Stimulated activated CD4-positive, alpha-beta T cell treated with anti-CD3 and anti-CD28 coated beads, Interleukin-1b, Interleukin-23, amount 100 ng/mL, for 1 hour (primary cell): ENCODE measurements at places on chromosomes 6 and 20.

GRCh38 chr6:106223300-106223930, 102.1 kb downstream of the ATG5 start:
- peak; percentile 39 for DNase-seq

DNA sequence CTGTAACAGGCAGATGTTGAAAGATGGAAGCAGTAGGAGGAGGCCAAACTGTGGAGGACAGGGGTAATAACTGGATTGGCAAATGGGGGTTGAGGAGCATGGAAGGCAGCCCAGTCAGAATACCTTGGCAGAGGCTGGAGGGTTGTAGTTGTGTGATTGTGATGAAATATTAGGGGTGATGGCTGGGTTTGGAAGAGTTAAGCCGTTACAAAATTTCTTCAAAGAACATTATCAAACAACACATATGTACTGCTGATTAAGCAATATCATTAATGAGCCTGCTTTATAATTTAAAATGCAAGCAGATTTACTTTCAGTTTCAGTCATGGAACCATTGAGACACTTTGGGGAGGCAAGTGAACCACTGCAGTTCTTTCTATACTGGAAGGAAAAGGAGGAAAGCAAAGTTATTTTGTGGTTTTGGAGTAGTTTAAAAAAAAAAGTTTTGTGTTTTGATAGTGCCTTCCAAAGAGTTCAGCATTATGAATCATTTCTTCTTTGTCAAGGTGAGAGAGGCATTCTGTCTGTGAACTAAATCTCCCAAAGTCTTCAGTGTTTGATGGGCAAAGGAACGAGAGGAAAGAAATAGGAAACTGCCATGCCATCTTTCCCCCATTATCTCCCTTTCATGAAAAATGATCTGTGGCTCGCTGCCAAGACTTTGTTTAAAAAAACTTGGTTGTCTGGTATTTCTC, 20.7 kb downstream of the FOXO3 start:
- no peak for DNase-seq

GRCh38 chr20:48298851-48299484, 513.7 kb upstream of the SULF2 start:
- DNase-seq, result no peak

DNA sequence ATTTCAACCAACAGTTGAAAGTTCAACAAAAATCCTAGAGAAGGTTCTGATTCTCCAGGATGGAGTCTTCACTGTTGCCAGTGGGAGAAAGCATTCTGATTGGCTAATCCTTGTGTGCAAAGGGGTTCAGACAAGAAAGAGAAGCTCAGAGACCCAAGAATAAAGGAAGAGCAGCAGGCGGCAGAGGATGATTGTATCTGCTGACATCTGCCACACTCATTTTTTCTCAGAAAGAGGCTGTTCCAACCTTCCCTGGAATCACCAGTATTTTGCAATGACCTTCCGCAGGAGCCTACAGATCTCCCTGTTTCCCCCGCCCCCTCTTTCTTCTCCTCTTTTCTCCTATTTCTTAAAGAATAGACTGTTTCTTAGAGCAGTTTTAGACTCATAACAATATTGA, 376.7 kb downstream of the CDH26 start:
- DNase-seq, result no peak

DNA sequence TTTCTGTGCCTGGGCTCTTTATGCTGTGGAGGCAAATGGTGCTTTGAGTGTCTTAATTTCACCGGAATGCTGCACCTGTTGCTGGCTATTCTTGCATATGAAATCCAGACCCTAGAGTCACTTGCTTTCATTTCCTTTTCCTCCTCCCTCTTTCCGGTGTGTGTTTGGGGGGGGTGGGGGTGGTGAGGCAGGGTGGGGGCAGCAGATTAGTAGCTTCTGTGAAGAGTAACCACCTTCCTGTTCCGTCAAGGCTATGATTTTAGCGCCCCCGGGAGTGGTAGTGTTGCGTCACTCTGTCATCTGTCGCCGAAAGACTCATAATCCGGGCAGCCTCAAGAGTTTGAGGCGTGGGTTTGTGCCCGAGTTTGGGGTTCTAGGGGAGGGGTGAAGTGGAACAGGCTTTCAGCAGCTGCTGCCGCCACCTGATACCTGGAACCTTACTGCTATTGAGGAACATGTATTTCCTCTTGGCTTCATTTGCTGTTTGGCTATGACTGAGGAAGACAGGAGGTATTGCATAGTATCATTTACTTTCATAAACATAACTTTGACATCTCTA, 49.1 kb downstream of the UTRN start:
- DNase-seq, result no peak

DNA sequence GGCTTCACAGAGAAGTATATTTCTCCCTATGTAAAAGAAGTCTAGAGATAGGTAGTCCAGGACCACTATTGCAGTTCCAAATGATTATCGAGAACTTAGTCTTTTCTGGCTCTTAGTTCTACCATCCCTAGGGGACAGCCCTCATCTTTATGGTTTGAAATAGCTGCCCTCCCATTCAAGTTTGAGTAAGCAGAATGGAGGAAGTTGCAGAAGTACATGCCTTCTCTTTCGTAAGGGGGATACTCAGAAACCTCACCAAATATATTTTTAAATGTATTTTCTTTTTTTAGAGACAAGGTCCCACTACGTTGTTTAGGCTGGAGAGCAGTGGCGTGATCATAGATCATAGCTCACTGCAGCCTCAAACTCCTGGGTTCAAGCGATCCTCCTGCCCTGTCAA, 236.8 kb upstream of the RREB1 start:
- DNase-seq, result no peak

DNA sequence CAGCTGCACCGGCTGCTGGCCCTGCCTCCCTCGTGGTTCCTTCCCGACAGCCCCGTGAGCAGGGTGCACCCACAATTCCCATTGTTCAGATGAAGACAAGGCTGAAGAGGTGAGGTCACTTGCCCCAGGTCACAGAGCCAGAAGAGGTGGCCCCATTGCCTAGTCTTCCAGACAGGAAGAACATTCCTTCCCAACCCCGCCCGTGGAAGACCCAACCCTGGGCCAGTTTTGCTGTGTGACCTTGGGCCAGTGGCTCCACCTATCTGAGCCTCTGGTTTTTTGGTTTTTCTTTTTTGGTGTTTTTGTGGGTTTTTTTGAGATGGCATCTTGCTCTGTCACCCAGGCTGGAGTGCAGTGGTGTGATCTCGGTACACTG, 61.7 kb downstream of the RIPOR3 start:
- no peak for DNase-seq
